Activated T-helper 9 cell treated with anti-CD3 and anti-CD28 coated beads, Interleukin-2, amount 50 U/mL, for 16 hours (primary cell): ENCODE measurements at places on chromosomes 1 and 21.

DNA sequence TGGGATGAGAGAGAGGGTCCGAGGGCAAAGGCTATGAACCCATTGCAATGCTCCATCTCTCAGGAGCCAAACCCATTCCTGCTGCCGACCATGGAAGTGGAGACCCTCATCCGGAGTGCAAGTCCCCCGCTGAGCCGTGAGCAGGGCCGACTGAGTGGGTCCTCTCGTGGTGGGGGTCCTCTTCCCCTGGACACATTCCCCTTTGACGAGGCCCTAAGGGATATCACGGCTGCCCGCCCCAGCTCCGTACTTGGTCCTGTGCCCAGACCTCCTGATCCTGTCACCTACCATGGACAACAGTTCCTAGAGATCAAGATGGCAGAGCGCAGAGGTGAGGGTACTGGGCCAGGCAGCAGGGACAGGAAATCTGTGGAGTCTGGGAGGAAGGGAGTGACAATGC lies 11.0 kb downstream of the HYI start:
- DNase-seq: no peak

- peak; percentile 72 for DNase-seq
These were observed 18.3 kb upstream of the HDAC1 start for GRCh38 chr1:32273391-32274208.

DNA sequence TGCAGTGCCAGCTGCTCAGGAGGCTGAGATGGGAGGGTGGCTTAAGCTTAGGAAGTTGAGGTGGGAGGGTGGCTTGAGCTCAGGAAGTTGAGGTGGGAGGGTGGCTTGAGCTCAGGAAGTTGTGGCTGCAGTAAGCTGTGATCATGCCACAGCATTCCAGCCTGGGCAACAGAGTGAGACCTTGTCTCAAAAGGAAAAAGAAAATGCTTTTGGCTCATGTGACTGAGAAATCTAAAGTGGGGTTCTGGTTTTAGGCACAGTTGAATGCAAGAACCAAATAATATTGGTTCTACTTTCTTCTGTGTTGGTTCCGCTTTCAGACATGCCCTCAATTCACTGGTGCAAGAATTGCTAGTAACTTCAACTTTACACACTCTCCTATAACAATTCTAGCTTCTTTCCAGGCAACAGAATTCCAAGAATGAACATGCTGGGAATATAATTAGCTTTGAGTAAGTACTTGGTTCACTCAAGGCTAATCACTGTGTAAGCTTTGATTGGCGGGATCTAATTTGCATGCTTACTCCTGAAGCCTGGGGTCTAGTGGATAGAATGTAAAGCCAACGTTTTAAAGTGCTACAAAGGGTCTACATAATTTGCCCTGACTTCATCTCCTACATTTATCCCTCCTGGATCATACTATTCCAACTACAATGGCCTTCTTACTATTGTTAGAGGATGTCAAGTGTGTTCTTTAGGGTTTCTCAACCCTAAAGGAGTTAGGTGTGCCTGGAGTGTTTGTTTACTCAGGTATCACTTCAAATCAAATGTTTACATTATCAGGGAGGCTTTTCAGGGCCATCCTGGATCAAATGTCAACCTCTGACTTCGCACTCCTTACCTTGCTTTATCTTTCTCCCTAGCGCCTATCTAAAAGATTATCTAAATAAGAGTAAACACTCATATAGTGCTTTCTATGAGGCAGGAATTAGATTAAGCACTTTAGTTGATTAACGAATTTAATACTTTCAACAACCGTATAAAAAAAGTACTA lies 115.1 kb downstream of the SLC16A1 start:
- no peak for DNase-seq

DNA sequence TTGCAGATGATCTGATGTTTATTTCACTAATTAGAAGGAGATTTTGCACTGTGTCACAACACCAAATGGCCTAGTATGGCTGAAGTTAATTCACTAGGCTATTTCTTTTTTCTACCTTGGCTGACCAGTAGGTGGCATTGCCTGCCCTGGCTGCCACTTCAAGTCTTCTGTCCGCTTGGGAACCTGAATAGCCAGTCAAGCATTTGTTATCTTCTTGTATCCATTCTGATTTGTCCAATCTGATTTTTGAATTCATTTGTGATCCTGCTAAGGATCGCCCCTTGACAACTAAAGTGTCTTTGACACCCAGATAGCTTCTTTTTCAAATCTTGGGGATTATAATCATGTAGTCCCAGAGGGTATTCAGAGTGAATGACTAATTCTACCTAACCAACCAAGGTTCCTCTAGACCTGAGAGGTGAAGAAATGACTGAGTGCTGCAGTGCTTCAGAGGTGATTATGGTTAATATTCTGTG lies 99.4 kb downstream of the GIPC2 start:
- DNase-seq: no peak

GRCh38 chr1:8527941-8528340 lies 210.0 kb downstream of the SLC45A1 start:
- DNase-seq: no peak

DNA sequence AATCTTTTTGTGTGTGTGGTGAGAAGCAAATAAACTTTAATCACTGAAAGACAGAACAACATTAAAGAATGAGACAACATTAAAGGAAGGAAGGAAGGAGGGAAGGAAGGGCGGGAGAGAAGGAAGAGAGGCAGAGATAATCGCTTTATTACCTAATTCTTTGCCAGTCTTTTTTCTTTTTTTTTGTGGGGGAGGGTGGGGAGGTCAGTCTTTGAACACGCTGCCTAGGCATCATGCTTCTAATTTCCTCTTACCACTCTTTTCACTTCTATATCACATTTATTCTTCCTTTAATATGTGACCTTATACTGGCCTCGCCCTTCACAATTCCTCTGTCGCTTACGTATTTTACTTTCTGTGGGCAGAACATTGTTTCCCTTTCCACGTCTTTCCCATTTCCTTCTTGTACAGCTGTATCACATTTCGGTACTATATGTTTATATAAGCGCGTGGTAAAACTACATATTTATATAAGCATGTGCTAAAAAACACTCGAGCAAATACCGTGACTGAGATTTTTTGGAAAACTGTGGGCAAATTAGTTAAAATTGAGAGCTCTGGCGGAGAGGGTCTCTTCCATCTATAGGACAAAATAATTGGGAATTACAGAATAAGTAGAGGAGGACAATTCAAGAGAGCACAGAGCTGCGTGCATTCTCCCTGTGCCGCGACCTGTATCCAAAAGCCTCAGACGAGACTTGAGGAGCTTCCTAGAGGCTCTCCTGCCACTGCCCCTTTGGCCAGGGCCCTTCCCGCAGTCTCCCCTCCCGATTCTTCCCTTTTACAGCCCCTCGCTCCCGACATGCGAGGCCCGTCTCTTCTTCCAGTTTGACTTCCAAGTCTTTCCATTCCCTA lies 823 bp upstream of the PRKAA2 start:
- no peak for DNase-seq

- no peak for DNase-seq
These were observed 4.8 kb upstream of the COX20 start for GRCh38 chr1:244830639-244831038.

DNA sequence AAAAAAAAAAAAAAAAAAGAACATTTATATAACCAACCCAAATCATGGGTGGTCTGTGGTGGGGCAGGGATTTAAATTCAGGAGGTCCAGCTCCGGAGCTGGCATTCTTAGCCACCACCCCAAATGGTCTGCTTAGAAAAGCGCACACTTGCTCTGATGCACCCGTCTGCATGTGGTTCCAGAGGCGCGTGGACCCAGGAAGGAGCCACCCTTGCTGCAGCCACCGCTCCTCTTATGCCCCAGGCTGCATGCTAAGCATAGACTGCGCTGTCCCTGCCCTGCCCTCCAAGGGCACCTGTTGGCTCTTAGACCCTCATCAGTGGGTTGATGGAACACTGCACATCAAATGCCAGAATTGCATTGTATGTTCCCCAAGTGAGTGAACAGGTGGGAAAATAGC lies 41.4 kb downstream of the ATP5PO start:
- DNase-seq: no peak

- DNase-seq: no peak
These were observed 22.1 kb upstream of the FAM43B start for GRCh38 chr1:20530306-20530705.

DNA sequence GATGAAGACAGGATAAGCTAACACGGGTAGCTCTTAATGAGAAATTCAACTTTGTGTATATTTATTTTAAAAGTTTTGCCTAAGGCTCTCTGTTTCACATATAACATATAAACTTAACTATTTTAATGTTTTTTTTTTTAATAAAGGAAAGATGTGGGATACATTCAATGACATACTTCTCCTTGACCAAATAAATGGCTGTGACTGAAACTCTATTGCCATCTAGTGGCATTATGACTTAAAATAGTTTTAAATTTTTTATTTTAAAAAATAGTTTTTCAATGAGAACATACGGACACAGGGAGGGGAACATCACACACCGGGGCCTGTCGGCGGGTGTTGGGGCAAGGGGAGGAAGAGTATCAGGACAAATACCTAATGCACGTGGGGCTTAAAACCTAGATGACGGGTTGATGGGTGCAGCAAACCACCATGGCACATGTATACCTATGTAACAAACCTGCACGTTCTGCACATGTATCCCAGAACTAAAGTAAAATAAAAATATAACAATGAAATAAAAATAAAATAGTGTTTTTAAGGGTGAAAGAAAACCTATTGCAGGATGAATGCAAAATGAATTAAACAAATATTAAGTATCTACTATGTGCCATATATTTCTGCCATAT lies 83.4 kb downstream of the LYST start:
- DNase-seq: no peak

- no peak for DNase-seq
These were observed 5.1 kb upstream of the CTSK start for GRCh38 chr1:150813028-150813707.

- DNase-seq: no peak
These were observed 677 bp downstream of the PRKAA2 start for GRCh38 chr1:56645677-56646305.

DNA sequence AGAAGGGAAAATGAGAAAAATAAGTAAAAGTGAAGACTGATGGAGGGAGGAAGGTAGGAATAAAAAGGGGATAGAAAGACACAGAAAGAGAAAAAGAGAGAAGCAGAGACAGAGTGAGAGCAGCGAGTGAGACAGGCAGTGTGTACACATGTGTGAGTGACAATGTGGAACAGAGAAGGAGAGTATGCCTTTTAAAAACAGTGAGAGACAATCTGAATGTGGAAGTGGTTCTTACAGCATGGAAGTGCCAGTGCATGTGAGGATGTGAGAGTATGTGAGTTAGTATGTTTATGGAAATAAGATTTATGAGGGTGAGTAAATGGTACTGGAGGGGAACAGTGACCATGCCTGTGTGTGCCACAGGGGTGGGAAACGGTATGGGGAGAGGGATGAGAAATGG lies 1.2 kb downstream of the NEGR1 start:
- no peak for DNase-seq

DNA sequence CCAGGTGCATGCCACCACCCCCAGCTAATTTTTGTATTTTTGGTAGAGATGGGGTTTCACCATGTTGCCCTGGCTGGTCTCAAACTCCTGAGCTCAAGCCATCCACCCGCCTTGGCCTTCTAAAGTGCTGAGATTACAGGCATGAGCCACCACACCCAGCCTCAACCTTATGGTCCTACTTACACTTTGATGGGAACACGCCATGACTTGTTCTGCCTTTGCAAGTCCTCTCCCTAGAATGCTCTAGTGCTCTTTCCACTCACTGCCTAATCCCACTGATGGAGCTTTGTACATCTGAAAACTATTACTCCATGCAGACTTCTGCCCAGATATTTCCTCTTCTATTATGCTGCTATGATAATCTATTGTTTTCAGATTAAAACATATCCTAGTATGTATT lies 174.3 kb downstream of the DAB1 start:
- no peak for DNase-seq

DNA sequence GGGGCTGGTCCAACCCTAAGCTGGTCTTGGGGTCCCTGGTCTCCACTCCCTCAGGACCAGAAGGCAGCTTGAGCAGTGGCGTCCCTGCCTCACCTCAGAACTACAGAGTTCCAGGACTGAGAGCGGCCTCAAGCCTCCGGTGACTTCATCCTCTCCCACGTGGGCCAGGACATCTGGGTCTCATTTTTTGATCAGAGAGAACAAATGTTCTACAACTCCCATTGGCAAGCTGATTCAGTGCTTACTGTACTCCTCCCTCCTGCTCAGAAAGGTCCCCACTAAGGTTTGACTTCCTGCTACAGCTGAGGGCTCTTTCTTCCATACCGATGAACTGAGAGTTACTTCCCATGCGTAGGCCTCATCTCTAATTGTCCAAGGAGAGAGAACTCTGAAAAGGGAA lies 78.5 kb downstream of the PLXNA2 start:
- no peak for DNase-seq

DNA sequence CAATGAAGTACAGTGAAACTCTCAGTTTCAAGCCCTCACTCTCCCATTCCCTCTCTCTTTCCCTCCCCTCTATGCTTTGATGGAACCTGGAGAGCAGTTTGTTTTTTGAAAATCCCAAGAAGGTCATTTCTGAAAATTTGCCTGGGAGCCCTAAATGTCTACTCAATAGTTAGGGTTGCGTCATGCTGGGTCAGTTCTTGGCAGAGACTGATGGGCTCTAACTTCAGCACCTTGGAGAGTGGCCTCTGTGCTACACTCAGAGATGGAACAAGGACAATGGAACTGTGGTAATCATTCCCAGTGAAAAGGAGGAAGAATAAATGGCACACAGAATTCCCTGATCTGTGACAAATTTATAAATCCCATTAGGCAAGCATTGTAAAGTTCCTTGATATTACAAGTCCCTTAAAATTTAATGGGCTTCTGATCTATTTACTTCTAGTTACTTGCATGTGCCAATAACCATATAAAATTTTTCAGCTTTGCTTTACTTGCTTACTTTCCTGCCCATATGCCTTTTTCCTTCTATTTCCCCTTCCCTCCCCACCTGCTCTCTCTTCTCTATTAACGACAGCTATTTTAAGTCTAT lies 182.9 kb upstream of the KCND3 start:
- DNase-seq: no peak

- no peak for DNase-seq
These were observed 50.3 kb upstream of the SCYL3 start for GRCh38 chr1:169943963-169944526.

GRCh38 chr1:31683997-31684396 lies 19.8 kb downstream of the COL16A1 start:
- DNase-seq: no peak
